ENCODE measurements at places on chromosomes 4 and X.

- no peak for DNase-seq
These were observed 42.4 kb upstream of the PGAM4 start for GRCh38 chrX:78011846-78012245.

GRCh38 chrX:149567621-149568417, 18.1 kb upstream of the HSFX3 start:
- no peak for DNase-seq

GRCh38 chrX:39910651-39911050, 187.1 kb downstream of the BCOR start:
- no peak for DNase-seq

DNA sequence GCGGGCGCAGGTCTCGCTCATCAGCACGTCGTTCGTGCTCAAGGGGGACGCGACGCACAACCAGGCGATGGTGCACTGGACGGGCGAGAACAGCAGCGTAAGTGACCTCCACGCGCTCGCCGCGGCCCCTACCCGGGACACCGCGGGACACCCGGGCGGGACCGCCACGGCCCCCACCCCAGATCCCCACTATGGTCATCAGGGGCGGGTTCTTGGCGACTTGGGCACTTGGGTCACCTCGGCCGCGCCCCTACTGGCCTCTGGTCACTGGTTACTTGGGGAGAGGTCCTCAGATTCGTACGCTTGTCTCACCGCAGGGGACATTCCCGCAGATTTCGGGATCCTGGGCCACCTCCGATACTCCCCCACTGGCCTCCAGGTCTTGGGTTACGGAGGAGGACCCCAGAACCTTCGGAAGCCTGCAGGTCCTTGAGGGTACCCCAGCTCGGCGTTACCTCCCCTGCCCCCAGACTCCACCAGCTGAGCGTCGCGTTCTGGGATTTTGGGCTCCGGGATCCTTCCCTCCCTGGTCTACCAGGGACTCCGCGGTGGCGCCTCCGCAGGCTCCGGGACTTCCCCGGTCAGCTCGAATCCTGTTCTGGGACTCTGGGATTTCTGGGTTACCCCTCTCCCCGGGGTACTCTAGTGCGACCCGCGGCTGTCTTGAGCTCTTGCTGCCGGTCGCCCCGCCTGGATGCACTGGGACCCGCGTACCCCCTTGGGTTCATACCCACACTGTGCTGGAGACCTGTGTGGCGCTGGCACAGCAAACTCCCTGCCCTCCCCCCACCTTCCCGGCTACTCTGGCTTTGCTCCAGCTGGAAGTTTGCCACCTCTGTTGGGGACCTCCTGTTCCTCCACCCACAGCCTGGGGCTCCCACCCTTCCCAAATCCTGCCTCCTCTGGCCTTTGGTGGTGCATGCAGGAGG, 956 bp downstream of the SORCS2 start:
- DNase-seq = no peak

DNA sequence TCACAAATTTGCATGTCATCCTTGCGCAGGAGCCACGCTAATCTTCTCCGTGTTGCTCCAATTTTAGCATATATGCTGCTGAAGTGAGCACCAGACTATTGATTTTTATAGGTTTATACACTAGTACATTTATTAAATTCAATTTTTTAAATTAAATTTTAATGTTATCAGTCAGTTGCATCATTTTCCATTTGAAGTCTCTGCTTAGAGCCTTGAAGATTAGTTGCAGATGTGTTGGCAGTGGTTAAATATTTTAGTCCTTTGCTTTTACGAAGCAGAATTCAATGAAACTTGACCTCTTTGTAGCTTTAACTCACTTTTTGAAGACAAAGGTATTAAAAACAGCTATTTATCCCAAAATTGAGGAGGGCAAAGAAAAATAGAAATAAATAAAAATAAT, 16.5 kb downstream of the TRAPPC11 start:
- DNase-seq = no peak

- DNase-seq = no peak
These were observed 161.0 kb downstream of the NSUN7 start for GRCh38 chr4:40910706-40911105.

GRCh38 chr4:78370631-78371372, 180.8 kb upstream of the ANXA3 start:
- DNase-seq = peak; percentile 84

DNA sequence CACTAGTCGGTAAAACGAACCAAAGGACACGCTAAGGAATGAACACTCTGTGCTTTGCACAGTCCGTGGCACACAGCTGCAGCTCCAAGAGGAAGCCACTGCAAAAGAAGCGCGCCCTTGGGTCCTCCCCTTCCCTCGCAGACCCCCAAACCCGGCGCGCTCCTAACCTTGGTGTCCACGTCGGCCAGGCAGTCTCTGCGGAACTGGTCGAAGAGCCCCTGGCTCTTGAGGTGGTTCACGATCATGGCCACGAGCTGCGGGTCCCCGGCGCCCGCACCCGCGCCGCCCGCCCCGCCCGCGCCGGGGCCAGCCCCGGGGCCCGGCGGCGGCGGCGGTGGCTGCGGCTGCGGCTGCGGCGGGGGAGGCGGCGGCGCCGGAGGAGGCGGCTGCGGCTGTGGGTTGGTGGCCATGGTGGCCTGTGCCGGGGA, 333 bp downstream of the BOD1L1 start:
- no peak for DNase-seq

GRCh38 chr4:14783011-14783877, 219.0 kb upstream of the CPEB2 start:
- no peak for DNase-seq

DNA sequence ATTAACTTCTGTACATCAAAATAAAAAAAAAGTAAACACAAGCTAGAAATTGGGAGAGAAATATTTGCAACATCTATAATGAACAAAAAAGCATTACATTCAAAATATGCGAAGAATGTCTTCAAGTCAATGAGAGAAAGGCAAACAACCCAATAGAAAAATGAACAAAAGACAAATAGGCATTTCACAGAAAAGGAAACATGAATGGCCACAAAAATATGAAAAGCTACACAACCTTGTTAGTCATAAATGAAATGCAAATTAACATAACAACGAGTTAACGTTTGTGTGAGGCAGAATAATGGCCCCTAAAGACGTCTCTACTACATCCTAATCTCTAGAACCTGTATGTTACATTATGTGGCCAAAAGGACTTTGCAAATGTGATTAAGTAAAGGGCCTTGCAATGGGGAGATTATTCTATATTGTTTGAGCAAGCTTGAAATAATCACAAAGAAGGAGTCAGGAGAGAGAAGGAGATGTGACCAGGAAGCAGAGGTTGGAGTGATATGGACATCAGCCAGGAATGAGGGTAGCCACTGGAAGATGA, 86.8 kb downstream of the WDFY3 start:
- DNase-seq = no peak

- DNase-seq = no peak
These were observed 64.2 kb upstream of the MAP3K15 start for GRCh38 chrX:19579485-19579884.

DNA sequence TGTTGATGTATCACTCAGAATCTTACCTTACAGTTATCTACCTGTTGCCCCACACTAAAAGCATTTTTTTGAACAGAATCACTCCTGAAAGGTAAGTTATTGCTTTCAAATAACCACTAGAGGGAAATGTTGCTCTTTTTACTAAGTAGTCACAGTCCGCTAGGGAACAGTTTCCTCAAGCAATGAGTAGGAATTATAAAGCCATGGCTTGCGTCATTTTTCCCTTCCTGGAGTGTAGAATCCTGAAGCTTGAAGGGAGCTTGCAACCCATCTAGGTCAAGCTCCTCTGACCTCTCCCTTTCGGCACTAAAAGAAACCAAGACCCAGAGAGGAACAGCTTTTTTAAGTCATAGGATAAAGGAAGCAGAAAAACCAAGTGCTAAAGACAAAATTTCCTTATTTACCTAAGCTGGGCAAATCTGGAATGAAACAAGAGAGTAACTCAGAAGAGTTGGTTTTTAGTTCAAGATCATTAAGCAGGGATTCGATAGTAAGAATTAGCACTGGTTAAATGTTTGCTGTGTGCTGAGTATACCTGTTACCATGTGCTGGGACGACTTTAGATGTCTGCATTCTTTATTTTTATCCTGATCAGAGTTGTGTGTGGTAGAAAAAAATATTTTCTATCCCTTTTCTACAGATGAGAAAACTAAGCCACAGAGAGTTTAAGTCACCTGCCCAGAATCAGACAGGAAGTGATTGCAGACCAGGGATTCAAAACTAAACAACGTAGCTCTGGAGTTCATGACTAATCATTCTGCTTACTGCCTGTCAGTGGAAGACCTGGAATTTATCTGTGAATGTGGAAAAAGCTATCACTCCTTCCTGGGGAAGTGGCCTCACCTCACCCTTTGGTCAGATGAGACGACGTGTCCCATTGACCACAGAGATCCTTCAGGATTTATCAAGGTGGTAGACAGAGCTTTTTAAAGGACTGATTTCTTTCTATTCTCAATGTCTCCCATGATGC, 631.5 kb downstream of the RAB28 start:
- peak; percentile 76 for DNase-seq

DNA sequence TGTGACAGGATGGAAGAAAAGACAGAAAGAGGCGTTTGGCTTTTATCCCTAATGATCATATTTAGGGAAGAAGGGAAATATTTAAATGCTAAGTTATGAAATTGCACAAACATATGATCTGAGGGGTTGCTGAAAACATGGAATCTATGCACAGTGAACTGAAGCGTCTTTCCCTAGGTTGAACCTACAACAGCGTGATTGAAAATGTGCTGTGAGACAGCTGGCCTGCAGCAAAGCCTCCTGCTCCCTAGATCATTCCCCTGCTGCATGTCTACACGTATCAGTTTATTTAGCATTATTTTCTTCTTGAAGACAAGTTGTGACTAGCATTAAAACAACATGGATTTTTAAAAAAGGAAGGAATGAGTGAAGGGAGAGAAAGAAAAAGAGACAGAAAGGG, 272.5 kb upstream of the TRAM1L1 start:
- DNase-seq = no peak

- no peak for DNase-seq
These were observed 20.2 kb upstream of the MRFAP1 start for GRCh38 chr4:6620296-6620695.

- no peak for DNase-seq
These were observed 56.5 kb downstream of the BMPR1B start for GRCh38 chr4:94814237-94814636.

GRCh38 chrX:32530802-32531403, 680.4 kb downstream of the DMD start:
- no peak for DNase-seq

GRCh38 chrX:23953908-23954269, 46.1 kb downstream of the CXorf58 start:
- no peak for DNase-seq

DNA sequence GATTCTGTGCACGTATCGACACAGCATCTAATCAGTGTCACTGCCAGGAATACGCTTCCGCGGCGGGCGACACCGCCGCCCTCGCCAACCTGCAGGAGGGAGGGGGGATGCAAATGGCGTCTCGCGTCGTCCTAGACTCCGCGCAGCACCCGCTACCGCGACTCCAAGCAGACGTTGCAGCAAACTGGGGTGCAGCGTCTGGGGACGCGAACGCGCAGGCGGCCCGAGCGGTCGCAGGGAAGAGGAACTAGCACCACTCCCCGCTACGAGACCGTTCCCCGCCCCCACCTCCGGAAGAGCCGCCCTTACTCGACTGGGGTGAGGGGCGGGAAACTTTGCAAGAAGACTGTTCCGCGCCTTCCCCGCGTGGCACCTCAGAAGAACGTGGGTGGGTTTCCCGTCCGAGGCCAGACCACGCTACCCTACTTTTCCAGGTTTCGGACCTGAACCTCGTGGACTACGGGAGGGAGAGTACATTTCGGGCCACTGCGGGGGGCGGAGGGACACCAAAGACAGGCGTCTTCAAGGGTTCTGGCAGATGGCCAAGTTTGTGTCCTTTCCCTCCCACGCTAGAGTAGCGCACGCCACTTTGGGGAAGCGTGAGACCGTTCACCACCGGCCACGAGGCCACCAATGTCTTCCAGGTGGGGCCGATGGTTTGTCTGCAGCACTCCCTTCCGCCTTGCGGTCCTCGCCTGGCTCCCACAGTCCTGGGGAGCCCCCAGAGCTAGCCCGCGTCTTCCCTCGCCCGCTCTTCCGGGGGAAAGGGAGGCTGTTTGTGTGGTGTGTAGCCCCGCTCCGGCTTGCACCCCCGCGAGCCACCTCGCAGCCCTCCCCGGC, 78.0 kb upstream of the BCOR start:
- DNase-seq = peak; percentile 83

GRCh38 chr4:155822572-155822971, 43.5 kb downstream of the ASIC5 start:
- no peak for DNase-seq

DNA sequence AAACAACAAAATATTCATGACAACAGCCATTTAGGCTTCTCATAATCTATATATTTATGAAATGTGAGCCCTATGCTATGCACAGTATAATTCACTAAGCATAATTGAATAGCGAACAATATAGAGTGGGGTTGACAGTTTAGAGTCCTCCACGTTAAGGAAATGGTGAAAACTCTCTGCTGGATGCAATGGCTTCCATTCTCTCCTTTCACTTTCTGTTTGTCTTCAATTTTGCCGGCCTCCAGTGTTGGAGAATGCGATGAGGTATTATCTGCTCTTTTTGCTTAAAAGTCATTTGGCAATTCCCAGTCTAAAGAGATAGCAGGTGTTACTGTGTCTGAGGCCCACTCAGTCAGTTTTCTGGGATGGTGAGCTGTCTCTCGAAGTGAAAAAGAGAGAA, 52.1 kb downstream of the NPY5R start:
- DNase-seq = peak; percentile 20

DNA sequence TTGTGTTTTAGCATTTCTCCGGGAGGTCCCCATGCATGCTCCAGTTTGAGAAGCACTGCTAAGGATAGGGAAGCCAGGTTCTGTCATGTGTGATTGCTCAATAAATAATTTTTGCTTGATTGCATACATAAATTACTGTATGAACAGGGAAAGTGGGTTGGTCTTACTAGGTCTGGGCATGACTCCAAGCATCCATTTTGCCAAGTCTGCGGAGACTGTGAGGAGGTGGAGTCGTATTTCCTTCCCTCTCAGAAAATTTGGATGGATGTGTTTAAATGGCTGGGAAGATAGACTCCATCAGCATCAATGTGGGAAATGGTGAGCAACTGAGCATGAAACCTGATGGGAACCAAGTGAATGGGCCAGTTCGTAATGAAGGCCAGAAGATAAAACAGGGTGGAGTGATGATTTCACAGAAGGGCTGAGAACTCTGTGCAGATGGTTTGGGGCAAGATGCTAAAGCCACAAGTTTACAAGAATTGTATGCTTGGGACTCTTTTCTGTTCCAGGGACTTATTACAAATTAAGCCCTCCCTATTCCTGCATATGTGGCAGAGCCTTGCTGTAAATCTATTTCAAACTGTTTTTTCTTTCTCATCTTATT, 84.1 kb downstream of the NHS start:
- no peak for DNase-seq

GRCh38 chr4:174595141-174595929, 73.0 kb upstream of the HPGD start:
- DNase-seq = no peak

Data from T47D (cell line).